ENCODE measurements at places on chromosomes 6 and 20.

DNA sequence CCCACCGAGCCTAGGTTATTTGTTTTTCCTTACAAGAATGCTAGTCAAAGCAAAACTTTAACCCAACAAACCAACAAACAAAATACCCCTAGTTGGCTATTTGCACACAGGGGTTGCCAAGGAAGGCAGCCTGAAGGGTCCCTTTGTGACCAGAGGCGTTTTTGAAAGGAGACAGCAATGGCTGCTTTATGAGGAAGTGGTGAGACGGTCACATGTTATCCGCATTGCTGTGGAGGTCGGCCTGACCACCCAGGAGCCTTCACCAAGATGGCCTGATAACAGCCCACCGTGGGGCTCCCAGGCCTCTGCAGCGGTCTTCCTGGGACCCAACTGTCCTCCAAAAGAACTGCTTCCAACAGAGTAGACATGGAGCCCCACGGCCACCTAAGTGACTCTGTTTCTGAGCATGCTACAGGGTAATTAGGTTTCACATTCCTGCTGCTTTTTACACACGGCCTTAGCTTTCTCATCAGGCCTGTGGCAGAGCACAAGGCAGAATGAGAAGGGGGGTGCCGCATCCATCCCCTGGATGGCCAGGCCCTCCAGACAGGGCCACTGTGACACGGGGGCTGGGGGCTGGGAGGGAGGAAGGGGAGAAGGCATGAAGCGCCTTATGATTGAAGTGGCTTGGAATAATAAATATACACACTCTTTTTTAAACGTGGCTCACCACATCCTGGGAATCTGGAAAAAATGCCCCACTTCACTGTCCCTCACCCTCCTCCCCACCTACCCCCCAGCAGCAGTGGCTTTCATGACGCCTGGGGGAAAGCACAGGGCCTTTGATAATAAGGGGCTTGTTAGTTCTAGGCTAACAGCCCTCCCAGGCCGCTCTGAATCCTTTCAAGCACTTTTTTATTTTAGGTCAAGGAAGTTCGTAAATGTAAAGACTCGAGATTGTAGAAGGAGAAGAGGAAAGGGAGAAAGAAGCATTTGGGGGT lies 86.0 kb downstream of the CLIC5 start:
- DNase-seq = peak; percentile 32

DNA sequence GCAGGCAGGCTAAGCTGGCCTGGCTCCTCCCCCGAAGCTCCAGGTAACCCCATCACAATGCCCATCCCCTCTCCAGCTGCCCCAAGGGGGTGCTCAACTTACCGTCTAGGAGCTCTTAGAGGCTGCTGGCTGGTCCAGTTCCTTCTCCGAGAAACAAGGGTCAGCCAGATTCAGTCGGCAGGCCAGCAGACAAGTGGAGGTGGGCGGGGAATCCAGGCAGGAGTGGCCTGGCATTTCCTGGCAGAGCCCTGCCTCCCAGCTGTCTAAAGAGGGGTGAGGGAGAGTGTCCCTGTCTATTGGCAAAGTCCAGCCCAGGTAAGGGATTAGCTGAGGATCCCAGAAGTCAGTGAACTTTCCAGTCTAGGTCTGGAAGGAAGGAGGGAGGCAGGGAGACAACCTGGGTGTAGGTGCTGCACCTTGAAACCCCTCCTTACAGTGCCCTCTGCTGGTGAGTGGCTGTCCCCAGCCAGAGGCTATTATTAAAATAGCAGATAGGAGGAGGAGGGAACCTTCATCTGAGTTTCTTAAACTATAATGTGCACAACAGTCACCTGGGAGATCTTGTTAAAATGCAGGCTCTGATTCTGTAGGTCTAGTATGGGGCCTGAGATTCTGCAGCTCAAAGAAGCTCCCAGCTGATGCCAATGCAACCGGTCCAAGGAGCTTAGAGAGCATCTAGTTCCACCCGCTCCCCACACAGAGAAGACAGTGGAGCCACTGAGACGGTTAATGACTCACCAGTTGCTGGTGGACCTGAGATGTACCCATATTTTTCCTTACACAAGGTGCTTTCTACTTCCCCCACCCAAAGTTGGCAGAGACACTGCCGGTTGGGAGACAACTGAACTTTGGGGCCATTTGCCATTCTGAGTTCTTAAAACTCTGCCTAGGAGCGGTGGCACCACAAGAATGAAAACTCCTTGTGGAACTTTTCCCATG lies at the start of gene UNC5CL:
UNC5CL (minus strand) TSS at position 162 of the 939 bp plus-strand sequence. CDS start 4,147 bp downstream, outside the sequence.
- peak; percentile 12 for DNase-seq

DNA sequence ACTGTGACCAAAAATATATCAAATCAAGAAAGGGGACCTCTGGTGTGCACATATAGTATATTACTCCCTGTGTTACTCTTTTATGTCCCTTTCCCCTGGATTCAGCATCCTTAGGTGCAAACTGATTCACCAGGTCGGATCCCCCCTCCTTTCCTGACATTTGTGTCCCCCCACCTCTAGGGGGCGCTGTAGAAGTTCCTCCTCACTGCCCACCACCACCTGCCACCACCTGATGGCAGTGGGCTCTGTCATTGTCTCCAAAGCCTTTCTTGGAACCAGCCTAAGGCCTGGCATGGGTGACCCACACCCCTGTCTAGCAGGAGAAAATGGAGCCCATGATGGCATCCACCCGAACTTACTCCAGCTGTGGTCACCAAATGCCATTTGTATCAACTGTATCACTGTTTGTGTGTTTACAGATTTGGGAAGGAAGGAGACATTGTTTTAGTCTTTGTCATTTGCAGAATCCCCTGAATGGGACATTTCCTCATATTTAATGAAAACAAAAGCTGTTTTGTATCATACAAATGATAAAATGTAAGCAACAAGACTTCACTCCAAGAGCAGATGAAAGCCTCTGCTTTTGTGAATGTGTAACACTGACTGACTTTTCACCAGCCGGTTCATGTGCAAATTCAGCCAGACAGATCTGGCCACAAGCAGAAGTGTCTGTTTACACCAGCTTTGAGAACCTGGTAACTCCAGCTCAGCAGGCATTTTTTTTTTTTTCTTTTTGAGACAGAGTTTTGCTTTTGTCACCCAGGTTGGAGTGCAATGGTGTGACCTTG lies 66.2 kb downstream of the ARMC2 start:
- no peak for DNase-seq

GRCh38 chr6:31568537-31568961 lies 3.5 kb upstream of the LTA start:
- DNase-seq = no peak

DNA sequence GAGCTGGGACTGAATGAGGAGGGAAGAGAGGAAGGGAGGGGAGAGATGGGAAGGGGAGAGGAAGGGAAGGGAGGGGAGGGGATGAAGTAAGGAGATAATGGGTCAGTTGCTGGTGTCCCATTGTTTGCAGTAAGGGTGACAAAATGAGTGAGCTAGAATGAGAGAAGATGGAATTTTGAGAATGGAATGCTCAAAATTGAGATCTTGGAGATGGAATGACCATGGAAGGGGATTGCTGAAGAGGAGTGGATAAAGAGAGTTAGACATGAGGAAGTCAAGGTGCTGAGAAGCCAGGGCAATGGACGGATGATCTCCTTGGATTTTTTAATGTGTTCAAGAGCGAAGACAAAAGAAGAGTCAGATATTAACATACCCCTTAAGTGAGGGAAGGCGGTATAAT lies 80.5 kb upstream of the SSTR4 start:
- no peak for DNase-seq

DNA sequence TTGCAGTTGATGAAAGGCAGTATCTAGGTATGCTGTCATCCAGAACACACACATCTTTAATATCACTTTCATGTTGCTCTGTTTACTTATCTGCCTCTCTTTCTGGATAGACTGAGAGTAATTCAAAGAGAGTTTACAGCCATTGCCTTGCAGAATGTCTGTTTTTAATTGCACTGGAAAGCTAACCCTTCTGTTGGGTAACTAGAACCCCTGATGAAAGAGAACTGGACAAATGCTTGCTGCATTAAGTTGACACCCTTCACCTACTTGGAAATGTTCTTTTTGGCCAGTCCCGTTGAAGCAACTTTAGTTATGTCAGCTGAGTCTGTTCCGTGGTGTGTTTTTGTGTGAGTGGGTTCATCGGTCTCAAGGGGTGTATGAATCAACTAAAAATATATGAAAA lies 383.8 kb upstream of the CITED2 start:
- DNase-seq = no peak

- DNase-seq = no peak
Observed at GRCh38 chr6:34485321-34486060, 19.6 kb downstream of the PACSIN1 start.

DNA sequence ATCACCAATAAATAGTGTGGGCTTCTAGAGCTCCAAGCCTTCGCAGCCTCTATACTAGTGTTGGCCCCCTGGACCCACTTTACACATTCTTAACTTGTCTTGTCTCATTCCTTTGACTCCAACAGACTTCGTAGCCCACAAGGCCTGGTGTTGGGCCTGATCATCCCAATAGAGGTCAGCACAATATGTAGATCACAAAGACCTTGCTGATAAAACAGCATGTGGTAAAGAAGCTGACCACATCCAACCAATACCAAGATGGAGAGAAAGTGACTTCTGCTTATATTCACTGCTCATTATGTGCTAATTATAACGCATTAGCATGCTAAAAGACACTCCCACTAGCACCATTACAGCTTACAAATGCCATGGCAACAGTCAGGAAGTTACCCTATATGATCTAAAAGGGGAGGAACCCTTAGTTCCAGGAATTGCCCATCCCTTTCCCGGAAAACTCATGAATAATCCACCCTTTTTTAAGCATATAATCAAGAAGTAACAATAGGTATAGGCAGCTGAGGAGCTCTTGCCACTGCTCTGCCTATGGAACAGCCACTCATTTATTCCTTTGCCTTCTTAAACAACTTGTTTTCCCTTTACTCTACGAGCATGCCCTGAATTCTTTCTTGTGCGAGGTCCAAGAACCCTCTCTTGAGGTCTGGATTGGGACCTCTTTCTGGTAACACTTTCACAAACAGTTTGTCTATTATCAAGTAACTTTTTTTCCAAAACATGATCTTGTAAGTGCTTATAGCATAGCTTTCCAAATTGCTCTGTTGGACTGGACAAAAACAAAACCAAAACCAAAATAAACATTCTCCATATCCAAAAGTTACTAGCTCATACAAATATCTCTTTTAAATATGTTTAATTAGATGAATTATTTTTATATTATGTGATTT lies 54.6 kb upstream of the ECHDC1 start:
- DNase-seq = no peak
